ENCODE measurements at places on chromosomes 13 and 19.

DNA sequence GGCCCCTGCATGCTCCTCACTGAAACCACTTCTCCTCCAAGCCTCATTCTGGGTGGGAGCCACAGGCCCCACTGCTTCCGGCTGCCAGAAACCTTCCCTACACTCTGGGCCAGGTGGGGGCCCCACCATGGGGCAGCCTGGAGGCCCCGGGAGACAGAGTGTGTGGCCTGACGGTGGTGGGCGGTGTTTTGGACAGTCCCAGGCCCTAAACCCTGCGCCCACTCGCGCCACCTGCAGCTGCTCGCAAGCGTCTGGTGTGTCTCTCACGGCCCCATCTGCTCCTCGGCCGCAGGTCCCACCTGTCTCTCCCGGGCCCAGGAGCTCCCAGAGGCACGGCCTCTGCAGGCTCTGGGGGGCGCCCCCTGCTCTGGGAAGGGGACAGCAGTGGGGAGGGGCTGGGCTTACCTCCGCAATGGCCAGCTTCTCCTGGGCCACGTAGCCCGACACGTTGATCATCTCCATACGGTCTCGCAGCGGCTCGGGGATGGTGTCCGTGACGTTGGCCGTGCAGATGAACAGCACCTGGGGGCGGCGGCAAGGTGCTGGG, 5.6 kb downstream of the RPL36 start:
- no peak for DNase-seq

GRCh38 chr19:44455100-44455499, 6.8 kb upstream of the ZNF229 start:
- no peak for DNase-seq

DNA sequence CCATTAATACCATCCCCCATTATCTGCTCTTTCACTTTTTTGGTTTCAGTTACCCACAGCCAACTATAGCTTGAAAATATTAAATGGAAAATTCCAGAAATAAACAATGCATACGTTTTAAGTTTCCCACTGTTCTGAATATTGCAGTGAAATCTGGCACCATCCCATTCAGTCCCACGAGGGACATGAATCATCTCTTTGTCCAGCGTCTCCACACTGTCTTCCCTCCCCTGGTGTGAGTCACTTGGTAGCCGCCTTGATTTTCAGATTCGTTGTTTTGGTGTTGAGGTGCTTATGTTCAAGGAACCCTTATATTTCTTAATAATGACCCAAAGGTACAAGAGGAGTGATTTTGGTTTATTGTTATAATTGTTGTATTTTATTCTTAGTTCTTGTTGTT, 246.1 kb downstream of the DCT start:
- no peak for DNase-seq

- no peak for DNase-seq
These were observed 95.7 kb downstream of the KCTD12 start for GRCh38 chr13:76790526-76790925.

All from NCI-H1105 (cell line).